Right hindlimb (tissue), 1 donor: ENCODE measurements at places on chromosomes 7 and 10.

GRCh38 chr10:118892255-118892654, 137.3 kb upstream of the NANOS1 start:
- no peak for DNase-seq

- DNase-seq, result no peak
Measured at GRCh38 chr10:73859784-73860491, 14.4 kb downstream of the CAMK2G start.

DNA sequence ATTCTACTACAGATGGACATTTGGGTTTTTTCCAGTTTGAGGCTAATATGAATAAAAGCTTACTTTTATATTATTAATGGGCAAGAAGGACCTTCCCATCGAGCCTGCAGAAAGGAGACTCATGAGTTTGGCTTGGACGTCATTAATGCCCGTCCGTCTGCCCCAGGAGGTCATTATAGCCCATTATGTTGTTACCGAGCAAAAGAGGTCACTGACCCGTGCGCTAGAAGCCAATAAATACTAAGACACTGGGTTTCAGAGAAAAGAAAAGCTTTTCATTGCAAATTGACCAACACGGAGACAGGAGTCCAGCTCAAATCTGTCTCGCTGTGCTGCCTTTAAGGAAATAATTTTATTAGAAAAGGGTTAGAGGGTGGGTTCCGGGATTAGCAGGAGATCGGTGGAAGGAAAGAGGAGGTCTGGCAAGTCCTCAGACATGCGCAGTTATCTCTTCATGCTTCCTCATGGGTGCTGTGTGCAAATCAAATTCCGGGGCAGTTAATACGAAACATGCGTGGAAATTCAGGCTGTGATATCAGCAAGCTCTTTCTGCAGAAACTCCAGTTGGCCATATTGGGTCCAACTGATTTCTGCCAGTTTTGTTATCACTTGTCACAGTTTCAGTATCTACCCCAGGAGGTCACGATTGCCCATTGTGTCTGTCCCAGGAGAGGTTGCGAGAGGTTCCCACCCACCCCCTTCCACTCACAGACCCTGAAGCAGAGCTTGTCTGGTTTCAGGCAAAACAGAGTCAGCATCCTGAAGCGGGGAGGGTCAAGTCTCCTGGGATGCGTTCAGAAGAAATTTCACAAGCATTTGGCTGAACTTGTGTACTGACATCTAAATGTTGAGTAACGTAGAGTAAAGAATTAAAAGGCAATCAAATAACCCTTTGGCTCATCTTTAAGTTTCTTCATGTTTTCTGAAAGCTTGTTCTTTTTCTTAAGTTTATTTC, 1.1 kb upstream of the GALNTL5 start:
- DNase-seq, result peak; percentile 50

GRCh38 chr7:134618756-134619530, 27.7 kb upstream of the BPGM start:
- no peak for DNase-seq

DNA sequence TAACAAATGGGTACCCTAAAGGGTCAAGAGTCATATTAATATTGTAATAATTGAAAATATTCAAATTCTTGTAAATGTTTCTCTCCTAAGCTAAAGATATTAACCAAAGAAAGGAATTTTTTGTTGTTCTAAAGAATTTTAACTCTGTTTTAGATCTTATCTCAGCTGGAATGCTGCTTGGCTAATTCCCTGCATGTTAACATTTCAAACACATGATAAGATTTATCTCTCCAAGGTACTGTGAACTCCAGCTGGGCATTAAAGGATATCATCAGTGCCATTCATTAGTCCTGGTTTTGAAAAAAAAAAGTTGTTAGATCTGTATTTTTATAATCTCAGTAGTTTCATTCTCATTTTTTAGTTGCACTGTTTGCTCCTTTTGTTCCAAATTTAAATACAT, 76.9 kb downstream of the MAPK8 start:
- no peak for DNase-seq

DNA sequence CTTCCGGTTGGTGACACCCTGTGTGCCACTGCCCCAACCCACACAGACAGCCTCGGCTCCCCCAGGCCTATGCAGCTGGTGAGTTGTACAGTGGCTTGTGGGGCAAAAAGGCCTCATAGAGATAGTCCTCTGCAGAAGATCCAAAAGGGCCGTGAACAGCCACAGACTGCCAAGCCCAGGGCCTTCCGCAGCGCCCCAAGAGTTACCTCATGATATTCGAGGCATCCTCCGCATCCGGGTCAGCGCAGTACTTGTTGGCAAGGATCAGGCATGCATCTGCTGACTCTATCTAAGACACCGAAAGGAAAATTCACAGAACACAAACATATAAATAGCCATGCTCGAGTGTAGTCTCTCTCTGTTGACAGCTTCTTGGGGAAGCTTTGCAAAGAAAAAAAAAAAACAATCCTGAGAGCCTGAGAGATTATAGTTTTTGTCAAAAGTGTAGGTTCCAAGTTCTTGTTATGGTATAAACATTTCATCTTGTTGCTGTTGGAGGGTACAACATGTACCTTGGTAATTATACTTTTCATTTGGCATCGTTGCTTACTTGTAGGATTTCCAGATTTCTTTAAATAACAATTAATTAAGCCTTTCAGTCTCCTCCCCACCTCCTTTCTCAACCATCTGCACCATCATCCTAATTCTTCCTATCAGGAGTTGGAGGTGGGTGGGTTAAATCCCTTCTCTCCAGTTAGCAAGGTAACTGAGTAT, 553.0 kb downstream of the KCNMA1 start:
- peak; percentile 53 for DNase-seq

DNA sequence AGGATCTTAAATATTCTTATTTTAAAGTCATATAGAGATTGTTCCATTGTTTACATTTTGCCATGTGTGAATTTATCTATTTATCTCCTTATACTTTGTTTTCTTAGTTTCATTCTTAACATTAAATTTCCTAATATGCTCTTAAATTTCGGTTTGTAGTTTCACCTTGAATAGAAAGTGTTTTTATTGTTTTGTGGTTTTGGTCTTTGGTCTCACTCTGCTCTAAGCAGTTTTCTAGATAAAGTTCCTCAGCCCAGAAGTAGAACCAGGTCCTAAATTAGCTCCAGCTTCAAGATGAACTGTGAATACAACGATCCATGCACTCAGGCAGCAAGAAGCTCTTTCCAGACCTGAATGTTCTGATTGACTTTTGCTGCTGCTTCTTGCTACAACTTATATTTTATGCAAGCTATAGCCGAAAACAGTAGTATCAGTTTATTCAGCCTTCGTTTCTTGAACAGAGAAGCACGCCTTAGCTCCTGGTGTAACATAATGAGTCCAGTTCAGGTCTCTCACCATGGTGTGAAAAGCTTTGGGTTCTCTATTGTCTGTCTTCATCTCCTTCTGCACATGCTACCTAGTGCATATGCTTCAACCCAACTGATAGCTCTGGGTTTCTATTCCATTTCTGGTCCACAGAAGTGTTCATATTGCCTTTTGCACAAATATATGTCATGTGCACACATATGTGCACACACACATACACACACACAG, 95.3 kb downstream of the SEM1 start:
- no peak for DNase-seq

GRCh38 chr7:31126976-31127375, 74.9 kb downstream of the ADCYAP1R1 start:
- DNase-seq, result no peak
